ENCODE measurements at places on chromosomes 7 and 10.

DNA sequence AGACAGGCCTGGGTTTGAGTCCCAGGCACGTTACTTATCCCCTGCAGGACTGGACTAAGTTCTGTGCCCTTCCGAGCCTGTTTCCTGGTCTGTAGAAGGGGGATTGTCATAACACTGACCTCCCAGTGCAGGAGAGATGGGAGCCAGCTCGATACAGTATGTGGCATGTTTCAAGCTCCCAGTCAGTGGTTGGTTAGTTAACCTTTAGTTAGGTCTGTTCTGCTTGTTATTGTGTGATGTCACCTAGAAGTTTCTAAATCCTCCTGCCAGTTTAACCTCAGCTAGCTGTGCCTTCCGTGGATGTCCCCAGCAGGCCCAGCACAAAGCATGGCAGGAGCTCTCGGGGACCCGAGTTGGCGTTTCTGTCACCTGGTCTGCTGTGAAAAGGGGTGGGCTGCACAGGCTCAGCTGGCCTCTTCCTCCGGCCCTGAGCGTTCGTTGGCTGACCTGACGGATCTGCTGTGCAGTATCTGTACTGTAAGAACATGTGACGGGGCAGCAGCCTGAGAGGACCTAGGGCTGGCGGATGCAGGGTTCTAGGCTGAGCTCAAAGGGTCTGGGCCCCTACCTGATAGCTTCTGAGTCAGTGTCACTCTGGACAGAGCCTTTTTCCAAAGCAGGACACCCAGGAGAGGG lies 53.0 kb downstream of the SPOCK2 start:
- DNase-seq = no peak

DNA sequence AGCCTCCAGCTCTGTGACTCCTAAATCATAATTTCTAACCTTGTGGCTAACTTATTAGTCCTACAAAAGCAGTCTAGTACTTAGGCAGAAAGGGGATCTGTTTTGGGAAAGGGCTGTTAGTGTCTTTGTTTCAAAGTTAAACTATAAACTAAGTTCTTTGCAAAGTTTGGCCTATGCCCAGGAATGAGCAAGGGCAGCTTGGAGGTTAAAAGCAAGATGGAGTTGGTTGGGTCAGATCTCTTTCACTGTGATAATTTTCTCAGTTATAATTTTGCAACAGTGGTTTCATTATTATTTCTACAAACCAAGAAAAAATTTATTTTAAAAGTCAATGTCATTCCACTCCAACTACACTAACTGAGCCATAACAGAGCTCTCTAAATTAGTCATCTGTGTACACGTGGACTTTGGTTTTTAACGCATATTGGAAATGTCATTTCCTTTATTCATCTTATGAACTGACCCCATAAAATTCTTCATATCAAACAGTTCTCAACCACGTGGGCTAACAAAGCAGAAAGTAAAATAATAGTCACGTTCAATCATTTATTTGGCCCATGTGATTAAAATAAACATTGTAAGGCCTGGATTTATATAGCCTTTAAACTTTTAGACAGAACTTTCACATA lies 143.2 kb upstream of the C7orf33 start:
- DNase-seq = peak; percentile 5

DNA sequence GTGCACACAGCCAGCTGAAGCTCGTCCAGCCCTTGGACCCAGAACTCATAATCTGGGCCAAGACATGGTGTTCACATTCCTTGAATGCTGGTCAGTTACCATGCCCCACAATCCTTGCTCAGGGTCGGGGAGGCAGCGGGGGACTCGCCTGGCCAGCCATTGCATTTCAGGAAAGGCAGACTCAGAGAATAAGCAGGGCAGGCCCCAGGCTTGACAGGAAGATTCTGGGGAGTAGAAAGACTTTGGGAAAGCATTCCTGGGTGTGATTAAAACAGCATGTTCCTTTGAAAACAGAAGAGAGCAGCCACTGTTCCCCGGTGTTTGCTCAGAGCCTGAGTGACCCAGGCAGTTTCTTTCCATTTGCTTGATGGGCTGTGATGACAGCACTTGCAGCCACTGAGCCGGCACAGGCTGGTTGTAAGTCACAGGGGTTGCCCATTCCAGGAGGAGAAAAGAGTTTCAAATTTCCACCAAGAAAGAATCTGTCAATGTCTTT lies 473.7 kb downstream of the TYW1 start:
- no peak for DNase-seq

DNA sequence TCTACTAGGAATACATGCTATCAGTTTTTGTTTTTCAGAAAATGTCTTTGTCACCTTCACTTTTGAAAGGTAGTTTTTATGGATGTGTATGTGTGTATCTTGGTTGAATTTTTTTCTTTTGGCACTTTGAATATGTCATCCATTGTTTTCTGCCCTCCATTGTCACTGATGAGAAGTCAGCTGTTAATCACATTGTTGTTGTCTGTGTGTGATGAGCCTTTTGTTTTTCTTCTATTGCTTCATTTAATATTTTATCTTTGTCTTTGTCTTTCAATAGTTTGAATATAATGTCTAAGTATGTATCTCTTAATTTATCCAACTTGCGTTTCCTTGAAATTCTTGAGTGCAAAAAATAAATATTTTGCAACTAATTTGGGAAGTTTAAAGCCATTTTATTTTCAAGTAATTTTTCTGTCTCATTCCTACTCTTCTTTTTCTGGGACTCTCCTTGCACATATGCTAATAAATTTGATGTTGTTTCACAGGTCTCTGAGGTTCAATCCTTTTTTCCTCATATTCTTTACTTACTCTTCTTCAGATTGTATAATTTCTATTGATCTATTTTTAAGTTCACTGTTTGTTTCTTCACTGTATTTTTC lies 546.9 kb upstream of the GHITM start:
- DNase-seq = no peak

DNA sequence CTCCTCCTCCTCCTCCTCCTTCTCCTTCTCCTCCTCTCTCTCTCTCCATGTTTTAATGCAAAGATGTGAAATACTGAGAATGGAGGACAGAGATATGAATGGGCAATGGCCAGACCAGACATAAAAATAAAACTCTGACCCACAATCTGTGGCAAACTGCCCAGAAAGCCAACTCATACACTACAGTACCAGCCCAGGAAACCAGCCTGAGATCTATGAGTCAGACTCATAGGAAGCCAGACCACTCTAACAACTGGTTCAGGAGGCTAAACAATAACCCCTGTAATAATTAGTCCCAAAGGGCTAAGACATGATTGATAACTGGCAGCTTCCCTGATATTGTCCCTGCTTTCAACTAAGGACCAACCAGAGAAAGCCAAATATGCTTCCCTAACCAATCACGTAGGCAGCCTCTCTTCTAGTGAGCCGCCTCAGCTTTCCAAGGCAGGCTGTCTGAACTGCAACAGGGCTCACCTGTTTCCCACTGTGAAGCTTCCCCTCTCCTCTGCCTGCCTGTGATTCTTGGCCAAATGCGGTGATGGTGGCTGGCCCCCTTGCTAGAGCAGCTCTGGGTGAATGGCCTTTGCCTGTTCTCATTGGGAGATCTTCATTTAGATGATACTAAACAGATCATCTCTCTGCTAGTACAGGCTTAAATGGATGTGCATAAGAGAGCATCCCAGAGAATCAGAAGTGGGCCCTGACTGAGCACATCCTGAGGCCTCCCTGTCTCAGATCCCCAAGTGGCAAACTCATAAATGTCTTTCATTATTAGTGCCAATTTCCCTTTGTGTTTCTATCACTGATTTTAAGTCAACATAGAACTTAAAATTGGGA lies 817.6 kb downstream of the TNS3 start:
- peak; percentile 5 for DNase-seq

- DNase-seq = no peak
Observed at GRCh38 chr10:8380833-8381496, 326.5 kb downstream of the GATA3 start.

- DNase-seq = no peak
Observed at GRCh38 chr7:81768951-81769778, 682 bp downstream of the HGF start.

- DNase-seq = no peak
Observed at GRCh38 chr7:143279186-143280098, 5.3 kb upstream of the TMEM139 start.

DNA sequence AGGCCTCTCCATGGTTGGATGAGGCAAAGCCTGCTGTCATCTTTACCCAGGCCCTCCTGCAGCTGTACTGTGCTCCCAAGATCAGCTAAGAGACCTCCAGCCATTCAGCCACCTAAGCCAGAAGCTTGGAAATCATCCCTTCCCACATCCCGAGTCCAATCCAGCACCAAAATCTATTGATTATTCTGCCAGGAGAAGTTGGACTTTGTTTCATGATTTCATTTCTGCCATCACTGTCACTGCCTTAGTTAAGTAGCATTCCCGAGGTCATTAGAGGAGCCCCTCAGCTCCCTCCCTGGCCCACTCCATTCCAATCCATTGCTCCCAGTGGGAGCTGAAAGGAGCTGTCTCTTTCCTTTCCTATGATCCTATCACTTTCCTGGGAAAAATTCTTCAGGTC lies 14.1 kb downstream of the AKR1E2 start:
- DNase-seq = no peak

DNA sequence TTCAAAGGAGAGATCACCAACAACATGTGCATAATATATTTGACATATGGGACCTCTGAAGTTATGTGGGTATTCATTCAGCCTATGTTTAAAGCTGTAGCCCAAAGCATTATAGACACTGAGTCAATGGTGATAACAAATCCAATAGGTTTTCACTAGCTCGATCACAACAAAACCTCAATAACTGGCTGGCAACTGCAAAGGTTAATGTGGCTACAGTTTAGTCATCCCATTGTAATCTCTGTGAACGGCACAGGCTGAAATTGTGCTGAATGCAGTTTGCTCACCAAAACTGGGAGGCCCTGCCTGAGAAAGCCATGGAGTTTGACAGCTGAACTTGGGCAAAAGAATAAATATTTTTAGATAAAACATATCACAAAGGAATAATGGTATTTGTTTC lies 152.4 kb upstream of the ADO start:
- no peak for DNase-seq

DNA sequence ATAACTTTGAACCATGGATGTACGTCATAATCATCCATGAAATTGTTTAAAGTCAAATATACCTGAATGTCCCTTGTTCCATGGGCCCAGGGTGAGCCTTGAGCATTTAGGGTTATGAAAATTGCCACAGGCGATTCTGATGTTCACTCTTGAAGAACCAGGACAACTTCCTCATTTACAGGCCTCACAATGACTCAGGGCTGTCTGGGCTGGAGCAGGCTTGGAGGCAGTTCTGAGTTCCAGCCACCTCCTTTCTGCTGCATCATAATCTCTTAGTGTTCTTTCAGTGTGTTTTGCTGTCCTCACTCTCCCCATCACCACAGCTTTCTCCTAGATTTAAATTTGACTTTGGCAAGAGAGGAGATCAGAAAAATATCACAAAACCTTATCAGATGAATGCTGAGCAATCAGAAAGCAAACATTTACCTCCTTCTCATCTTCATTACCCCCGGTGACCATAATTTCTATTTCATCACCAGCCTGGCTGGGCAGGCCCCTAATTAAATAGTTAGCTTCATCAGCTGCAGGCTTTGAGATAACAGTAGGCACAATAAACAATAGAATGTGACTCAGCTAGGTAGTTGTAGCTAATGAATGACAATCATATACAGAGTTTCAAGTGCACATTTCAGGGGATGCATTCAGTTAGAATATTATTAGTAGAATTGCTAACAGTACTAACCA lies 571.0 kb downstream of the SH2D4B start:
- DNase-seq = peak; percentile 46

- no peak for DNase-seq
Observed at GRCh38 chr10:110430340-110431273, 67.1 kb upstream of the DUSP5 start.

DNA sequence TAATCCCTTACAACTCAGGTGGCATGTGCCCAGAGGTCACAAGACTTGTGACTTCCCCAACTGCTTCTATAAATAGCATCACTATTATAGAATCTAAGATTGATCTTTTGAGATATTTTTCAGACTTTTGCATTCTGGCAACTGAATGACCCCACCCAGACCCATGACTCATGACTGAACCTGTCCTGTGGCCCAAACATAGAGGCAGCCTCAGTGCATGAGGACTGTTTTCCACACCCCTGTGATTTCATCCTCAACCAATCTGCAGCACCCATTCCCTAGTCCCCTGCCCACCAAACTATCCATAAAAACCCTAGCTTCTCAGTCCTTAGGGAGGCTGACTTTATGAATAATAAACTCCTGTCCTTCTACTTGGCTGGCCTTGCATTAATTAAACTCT lies 84.5 kb downstream of the MICU1 start:
- no peak for DNase-seq

GRCh38 chr10:14959221-14960057 lies at the start of gene MEIG1:
Gene MEIG1, plus strand, starts transcription at chr10:14959388. Its CDS starts 7,081 bp downstream, at chr10:14966469.
- DNase-seq = peak; percentile 60

DNA sequence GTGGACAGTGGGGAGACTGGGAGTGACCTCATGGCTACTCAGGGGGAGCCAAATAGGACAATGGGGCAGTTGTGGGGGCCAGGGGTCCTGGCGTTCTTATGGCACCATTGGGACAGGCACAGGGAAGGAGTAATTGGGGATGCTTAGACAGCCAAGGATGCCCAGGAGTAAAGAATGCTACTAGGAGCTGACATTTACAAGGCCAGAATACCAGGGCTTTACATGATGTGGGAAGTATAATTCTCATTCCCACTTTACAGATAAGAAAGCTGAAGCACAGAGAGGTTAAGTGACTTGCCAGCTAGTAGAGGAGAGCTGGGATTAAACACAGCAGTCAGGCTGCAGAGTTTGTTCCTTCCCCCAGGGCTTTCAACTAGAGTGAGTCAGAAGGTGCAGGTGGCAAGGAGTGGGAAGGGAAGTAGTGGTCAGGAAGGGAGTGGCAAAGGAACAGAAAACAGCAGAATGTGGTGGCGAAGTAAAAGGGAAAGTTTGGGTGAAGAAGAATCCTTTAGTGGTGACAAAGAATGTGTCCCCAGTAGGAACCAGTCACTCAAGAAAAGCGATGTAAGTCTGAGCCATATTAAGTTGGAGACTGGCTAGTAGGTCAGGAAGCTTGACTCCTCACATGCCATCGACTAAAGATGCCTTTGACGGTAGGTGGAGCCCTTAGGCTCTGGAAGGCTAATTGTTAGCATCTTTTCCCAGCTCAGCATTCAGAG lies 32.8 kb downstream of the CPVL start:
- no peak for DNase-seq

- peak; percentile 30 for DNase-seq
Observed at GRCh38 chr7:137934941-137935883, 66.7 kb downstream of the CREB3L2 start.

GRCh38 chr10:130882906-130883305 lies 428.6 kb downstream of the TCERG1L start:
- DNase-seq = no peak

DNA sequence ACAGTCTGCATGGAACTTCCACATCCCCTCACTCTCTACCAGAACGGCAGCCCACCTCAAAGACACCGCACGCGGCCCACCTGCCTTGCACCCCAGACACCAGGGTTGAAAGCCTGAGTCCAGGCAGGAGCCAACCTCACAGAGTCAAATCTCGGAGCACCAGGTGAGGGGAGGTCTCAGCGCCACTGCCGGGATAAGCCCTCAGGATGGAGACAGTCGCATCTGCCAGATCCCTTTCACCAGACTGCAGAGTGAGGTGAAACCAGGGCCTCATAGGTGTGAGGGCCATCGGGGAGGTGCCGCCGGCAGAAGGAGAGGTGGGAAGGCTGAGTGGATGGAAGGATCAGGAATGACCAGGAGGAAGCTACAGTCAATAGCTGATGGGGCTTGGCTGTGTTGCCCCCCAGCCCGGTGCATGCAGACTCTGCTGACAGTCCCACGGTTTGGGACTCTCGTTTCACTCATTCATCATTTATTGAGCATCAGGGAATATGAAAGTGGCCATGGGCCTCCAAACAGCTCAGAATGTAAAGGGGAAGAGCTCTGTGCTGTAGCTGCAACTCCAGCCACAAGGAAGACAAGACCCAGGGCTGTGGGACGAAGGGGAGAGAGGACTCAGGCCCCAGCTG lies 315.0 kb downstream of the PTPRN2 start:
- DNase-seq = no peak

- DNase-seq = no peak
Observed at GRCh38 chr7:113812591-113813255, 106.1 kb downstream of the PPP1R3A start.
